ENCODE measurements at places on chromosomes 11 and 22.
A peak's percentile ranks its signal among the peaks of the same experiment; 100 is the strongest.

- no peak for DNase-seq
Observed at GRCh38 chr11:129720156-129720555, 95.5 kb upstream of the TMEM45B start.

DNA sequence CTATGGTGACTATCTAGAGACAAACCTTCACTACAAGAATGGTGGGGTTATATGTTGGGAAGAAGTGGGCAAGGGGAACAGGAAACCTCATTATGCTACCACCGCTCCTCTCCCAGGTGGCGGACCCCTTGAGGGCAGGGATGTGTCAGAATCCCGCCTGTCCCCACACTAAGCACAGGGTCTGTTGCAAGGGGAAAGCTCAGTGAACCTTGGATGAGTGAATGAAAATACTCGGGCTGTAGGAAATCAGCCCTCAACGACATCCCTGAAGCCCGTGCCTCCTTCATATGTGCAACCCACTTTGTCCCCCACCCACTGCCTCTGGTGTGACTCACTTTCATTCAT, 68.2 kb upstream of the AMPD3 start:
- no peak for DNase-seq

- DNase-seq, result no peak
Observed at GRCh38 chr11:107751082-107751481, 39.2 kb upstream of the SLN start.

- no peak for DNase-seq
Observed at GRCh38 chr11:1573077-1573902, 1.2 kb upstream of the DUSP8 start.

- no peak for DNase-seq
Observed at GRCh38 chr11:61784506-61784805, 7.9 kb downstream of the TMEM258 start.

- no peak for DNase-seq
Observed at GRCh38 chr11:124085997-124086846, 29.0 kb upstream of the VWA5A start.

DNA sequence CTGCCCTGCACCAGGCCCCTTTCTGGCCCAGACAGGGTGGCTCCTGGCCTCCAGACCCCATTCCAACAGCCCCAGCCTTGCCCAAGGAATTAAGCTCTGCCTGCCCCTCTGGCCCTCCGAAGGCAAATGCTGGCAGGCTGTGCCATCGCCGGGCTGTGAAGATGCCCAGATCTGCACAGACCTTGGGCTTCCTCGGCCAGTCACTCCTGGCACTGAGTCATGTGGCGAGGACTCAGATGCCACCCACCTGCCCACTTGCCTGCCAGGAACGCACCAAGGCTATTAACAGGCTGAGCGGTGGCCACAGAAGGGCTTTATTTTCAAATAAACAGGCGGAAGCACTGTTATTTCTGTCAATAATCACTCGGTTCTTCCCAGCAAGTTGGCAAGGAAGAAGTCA, 50.3 kb upstream of the TTLL12 start:
- DNase-seq, result no peak

DNA sequence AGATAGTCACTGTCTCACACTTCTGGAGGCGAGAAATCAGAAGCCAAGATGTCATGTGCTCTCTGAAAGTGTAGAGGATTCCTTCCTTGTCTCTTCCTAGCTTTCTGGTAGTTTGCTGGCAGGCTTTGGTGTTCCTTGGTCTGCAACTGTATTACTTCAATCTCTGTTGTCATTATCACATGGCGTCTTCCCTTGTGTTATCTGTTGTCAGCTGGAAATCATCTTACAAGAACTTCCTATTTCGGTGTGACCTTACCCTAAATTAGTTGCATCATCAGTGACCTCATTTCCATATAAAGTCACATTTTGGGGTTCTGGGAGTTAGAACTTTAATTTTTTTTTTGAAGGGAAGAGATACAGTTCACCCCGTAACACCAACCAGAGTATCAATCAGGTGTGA, 3.3 kb upstream of the LIN7C start:
- no peak for DNase-seq

DNA sequence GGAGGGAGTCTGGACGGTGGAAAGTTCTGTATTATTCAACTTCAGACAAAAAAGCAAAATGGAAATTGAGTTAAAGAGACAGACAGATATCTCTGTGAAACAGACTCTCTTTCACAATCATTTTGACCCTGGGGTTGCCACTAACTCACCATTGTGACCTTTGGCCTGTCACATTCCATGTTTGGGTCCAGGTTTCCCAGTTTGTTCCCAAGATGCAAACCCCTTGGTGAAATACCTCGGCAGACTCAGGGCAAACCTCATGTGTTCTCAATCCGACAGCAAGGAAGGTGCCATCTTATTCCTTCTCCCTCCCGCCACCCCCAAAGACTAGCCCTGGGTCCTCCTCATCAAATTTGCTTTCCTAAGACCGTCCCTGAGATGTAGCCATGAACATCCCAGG, 41.8 kb downstream of the GALNT18 start:
- DNase-seq, result no peak

- peak; percentile 65 for DNase-seq
Observed at GRCh38 chr22:49588739-49589138, 238.9 kb downstream of the BRD1 start.

DNA sequence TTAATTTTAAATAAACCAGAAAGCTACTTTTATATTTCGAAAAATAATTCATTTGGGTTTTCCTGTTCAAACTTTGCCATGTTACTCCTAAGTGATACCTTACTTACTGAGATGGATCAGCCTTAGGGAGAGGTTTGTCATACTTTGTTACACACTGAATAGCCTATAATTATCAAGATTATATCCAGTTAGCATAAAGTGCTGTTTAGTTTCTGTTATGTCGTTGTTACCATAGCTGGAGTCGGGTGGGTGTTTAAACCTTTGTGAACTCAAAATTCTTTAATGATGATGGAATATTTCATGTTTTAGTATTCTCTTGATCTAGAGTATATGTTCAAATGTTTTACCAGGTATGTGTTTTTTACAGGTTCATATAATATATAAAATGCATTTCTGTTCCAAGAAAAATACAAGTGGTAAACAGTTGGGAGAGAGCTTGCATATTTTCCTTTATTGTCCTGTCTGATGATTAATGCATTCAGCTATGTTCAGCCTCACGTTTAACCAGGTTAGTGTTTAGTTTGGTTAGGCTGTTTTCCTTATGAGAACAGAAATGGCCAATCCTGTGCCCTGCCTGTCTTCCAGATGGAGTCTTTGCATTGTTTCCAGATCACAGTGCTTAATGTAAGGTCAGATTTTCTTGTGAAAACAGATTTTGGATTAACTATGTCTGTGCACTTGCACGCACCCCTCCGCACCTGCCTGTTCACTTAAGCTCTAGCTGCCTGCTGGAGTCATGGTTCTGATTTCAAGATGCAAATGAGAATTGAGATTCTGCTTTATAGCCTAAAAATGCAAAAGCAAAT, 105.6 kb downstream of the ATXN10 start:
- no peak for DNase-seq

GRCh38 chr11:120564573-120565311, 53.2 kb downstream of the GRIK4 start:
- DNase-seq, result peak; percentile 78

GRCh38 chr22:49733631-49734030, 94.0 kb downstream of the BRD1 start:
- no peak for DNase-seq

DNA sequence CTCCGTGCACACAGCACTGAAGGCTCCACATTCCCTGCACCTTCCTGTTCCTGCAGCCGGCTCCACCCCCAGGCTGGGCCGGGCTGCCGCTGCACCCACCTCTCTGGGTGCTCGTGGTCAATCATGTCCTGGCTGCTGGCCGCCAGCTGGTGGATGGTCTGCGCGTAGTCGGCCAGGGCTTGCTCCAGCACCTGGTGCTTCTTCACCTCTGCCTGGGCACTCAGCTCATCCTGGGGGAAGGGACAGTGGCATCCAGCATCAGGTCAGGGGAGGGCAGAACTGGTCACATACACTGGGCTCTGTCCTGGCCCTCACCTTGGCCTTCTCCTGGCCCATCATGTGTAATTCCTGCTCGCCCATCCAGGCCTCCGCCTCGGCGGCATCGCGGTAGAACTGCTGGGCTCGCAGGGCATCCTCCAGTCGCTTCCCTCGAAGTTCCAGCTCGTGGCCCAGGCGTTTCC, 15.2 kb upstream of the RBM4B start:
- DNase-seq, result no peak

DNA sequence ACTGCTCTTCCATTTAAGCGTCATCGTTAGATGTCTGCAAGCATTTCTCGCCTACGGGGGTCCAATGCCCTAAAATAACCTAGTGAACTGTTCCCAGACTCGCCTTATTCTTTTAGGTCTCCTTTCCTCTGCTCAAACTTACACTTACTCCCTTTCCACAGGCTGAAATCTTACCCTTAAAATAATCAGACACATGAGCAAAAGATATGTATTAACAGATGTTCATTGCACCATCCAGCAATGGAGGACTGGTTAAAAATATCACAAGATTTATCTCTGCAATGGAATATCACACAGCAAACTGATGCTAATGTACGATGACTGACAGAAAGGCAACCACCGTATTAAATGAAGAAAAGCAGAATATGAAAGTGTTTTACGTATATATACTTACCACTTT, 1.6 kb upstream of the CSTF3 start:
- DNase-seq, result no peak

GRCh38 chr22:41648432-41648831, 27.3 kb downstream of the XRCC6 start:
- no peak for DNase-seq

- no peak for DNase-seq
Observed at GRCh38 chr11:132772703-132773545, 759.4 kb downstream of the OPCML start.

Measured in spleen (tissue), 13 donors.